ENCODE measurements at places on chromosomes 12 and 14. TPM values are rescaled to one million over a fixed set of nuclear protein-coding genes. Genes with fewer than 3 reads are reported as not detected.
A peak's percentile ranks its signal among the peaks of the same experiment; 100 is the strongest.

DNA sequence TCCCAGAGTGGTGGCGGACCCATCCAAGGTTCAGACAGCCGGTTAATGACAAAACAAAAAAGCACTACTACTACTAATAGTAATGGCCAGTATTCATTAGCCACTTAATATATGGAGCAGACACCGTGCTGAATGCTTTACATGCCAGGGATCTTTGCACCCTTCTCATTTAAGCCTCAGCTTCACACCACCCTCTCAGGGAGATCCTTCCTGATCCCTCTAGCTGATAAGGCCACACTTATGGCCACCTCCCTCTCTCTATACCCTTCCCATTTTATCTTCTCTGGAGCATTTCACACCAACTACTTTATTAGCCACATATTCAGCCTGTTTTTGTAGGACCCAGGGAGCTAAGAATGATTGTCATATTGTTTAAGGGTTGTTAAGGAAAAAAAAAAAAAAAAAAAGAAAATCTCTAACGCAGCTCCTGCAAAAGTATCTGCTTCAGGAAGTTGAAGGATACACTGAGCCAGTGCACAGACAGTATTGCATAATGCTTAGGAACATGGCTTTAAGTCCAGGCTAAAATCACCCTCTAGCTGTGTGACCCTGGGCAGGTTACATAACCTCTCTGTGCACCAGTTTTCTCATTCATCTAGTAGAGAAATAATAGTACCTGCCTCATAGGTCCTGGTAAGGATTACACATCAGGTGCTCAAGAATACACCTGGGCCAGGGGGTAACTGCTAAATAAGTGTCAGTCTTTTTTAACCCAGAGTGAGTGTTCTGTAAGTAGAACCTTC is 29.4 kb downstream of the NUAK1 start:
- no peak for DNase-seq

DNA sequence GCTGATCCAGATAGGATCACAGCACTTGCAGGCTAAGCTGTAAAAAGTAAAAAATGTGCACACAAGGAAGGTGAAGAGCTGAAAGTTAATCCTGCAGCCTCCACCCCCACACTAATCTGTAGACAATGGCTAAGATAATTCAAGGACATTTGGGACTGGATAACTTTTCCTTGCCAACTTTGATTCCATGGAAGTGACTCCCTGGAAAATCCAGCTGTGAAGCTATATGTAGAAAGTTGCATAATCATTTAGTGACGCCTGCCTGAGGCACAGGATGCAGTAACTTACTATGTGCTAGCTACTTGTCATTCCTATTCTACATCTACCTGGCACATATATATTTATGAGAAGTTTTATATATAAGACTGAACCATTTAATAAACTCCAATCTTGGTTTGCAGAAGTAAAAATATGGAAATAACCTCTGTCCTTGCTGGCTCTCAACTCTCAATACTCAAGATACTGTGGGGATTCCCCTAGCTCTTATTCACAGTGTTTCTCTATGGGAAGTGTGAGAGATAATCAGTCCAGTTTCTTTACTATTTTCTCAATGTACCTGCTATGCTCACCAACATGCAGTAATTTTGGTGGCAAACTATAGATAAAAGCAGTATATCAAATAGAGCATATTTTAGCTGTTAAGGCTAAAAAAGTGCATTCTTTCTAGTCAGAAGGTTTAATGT is 14.8 kb downstream of the LDHB start:
- DNase-seq, result no peak

DNA sequence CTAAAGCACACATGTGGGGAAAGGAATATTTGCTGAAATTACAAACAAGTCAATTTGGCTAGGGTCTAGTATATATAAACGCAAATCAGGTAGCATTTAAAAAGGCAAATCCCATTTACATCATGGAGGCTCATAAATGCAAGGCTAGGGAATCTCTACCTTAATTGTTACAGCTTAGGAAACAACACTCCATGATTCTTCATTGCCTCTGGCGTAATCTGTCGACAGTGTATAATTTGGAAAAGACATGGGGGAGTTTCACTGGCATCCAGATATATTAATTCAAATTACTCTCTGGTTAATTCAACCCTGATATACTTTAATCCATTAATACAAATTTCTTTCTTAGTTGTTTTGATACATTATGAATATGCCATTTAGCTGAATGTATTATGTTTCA is 1630.2 kb upstream of the FLRT2 start:
- no peak for DNase-seq

- DNase-seq, result no peak
Measured at GRCh38 chr14:22419620-22420019, 169.4 kb downstream of the DAD1 start.

GRCh38 chr12:96687719-96688118 is 198.3 kb downstream of the CFAP54 start:
- DNase-seq, result no peak

GRCh38 chr12:121452340-121452984 is 52.5 kb downstream of the RNF34 start:
- DNase-seq, result no peak

The B4GALNT3 gene
- 1.9 TPM for total RNA-seq

GRCh38 chr12:121803861-121804416 is at the start of gene SETD1B:
SETD1B (plus strand) TSS chr12:121804009; CDS start chr12:121804738, 729 bp downstream.
- DNase-seq, result no peak

- no peak for DNase-seq
Measured at GRCh38 chr14:80095623-80096022, 115.7 kb downstream of the DIO2 start.

GRCh38 chr14:38964630-38965029 is 138.4 kb downstream of the SEC23A start:
- DNase-seq, result no peak

- no peak for DNase-seq
Measured at GRCh38 chr14:96894966-96895365, 97.8 kb downstream of the VRK1 start.

DNA sequence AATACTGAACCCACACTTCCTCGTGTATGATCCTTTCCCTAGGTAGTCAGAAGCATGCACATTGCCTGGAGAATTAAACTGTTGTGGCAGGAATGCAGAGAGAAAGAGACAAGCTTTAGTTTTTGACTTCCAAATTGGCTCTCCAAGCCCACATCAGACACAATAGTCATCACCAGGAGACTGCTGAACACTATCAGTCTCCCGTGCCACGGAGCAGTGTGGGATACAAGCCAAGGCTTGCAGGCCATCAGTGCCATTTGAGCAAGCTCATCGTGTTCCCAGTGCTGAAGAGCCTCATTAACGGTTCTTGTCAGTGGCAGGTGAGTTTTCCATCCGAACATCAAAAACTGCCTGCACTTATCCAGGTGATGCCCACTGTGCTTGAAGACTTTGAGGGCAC is 410.8 kb downstream of the NAV3 start:
- DNase-seq, result no peak

- DNase-seq, result peak; percentile 61
Measured at GRCh38 chr12:56257491-56258067, 605 bp downstream of the ANKRD52 start.

The AQP2 gene
- not detected for total RNA-seq

- no peak for DNase-seq
Measured at GRCh38 chr14:90617961-90618360, 198.3 kb downstream of the TTC7B start.

DNA sequence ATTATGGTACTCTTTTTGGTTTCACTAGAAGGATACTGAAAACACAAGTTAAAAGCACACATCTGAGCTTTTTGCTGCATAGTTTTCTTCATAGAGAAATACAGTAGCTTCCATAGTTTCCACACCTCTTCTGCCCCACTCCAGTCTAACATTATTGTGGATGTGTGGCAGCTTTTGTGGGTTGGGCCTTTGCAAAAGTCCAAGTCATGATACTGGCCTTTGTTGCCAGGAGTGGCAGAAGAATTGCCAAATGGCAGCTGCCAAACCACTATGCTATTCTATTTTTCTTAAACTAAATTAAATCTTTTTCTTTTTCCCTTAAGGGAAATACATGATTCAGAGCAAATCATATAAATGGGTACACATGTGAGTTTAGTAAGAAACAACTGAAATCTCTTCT is 114.8 kb downstream of the PLEKHA5 start:
- no peak for DNase-seq

DNA sequence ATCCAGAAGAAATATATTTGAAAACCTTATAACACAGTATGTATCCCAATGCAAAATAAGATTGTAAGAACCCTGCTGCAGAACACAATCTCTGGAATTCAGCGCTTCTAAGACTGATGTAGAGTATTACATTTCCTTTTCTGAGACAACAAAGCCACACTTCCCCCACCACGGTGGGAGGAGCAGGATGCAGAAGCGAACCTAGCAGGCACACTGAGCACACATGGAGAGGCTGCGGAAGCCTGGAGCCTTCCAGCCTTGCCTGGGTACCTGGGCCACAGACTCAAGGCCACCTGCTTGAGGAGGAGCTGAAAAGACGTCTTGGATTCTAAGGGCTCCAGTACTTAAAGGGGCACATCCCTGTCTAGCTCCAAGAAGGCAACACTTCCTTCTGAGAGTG is 46.4 kb downstream of the TCHP start:
- no peak for DNase-seq

The MFAP5 gene
- 63.5 TPM for total RNA-seq

GRCh38 chr14:104313674-104314073 is 175.3 kb downstream of the KIF26A start:
- no peak for DNase-seq

GRCh38 chr12:96457191-96457930 is 32.0 kb upstream of the CFAP54 start:
- DNase-seq, result no peak

- no peak for DNase-seq
Measured at GRCh38 chr14:105495990-105496830, 5.2 kb downstream of the TEDC1 start.

The AICDA gene
- not detected for total RNA-seq

GRCh38 chr12:75628916-75629315 is 117.5 kb upstream of the KRR1 start:
- no peak for DNase-seq

GRCh38 chr12:125568306-125568705 is 503.1 kb downstream of the AACS start:
- DNase-seq, result no peak

DNA sequence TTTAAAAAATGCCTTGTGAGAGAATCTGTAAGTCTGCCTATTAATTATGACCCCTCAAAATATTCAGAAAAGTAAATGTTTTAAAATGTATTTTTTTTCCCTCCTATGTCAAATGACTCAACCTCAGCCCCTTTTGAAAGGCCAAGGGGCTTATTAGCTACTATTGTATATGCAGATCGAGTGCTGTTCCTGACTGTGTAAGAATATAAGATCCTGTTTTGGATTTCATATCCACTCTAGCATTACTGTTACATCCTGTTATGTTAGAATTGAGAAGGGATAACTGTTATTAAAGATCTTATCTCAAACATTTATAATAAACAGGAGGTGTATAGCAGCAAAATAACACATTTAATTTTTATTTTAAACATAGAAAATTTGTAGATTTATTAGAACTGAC is 46.6 kb upstream of the TPH2 start:
- DNase-seq, result no peak

GRCh38 chr12:63319386-63319785 is 168.4 kb upstream of the AVPR1A start:
- no peak for DNase-seq

GRCh38 chr14:51157012-51157411 is 62.1 kb upstream of the TRIM9 start:
- DNase-seq, result no peak

DNA sequence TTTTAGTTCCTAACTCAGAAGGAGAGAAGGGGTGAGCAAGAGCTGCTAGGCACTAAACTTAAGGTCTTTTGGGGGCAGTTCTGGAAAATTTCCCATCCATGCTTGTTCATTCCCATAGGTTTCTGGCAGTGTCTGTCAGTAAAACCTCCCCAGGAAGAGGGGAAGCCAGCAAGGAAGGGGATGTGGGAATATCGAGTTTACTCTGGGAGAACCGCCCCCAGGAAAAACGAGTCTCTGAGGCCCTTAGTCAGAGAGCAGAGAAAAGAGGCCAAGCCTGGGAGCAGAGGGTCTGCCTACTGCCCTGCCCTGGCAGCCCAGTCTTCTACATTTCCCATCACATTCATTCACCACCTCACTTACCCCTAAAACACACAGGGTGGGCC is 55.9 kb downstream of the TMCC3 start:
- no peak for DNase-seq

DNA sequence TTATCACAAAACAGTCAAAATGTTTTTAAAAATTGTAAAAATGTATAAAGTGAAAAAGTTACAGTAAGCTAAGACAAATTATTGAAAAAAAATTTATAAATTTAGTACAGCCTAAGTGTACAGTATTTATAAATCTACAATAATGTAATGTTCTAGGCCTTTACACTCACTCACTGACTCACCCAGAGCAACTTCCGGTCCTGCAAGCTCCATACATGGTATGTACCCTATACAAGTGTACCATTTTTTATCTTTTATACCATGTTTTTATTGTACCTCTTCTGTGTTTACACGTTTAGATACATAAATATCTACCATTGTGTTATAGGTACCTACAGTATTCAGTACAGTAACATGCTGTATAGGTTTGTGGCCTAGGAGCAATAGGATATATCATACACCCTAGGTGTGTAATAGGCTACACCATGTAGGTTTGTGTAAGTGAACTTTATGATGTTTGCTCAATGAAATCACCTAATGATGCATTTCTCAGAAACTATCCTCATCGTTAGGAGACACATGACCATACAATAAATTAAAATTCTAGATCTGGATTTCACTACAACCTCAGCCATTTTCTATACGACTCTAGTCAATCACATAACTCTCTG is 66.8 kb downstream of the TXNDC16 start:
- DNase-seq, result no peak

GRCh38 chr12:14777271-14777670 is 26.0 kb downstream of the WBP11 start:
- DNase-seq, result no peak

The RESF1 gene
- total RNA-seq, result 16.0 TPM

DNA sequence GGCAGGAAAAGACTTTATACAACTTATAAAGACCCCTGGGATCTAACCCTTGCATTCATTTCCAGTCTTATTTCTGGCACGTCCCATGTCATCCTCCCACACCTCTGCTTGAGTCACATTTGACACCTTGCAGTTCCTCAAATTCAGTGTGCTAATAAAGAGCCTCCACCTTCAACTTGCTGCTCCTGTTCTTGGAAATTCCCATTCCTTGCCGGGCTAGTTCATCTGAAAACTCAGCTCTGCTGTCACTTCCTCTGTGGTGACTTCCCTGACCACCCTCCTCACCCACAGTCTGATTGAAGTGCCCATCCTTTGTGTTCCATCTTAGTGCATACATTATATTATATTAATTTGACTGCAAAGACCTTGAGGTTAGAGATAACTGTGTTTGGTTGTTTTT is 37.4 kb upstream of the PSMA6 start:
- no peak for DNase-seq

DNA sequence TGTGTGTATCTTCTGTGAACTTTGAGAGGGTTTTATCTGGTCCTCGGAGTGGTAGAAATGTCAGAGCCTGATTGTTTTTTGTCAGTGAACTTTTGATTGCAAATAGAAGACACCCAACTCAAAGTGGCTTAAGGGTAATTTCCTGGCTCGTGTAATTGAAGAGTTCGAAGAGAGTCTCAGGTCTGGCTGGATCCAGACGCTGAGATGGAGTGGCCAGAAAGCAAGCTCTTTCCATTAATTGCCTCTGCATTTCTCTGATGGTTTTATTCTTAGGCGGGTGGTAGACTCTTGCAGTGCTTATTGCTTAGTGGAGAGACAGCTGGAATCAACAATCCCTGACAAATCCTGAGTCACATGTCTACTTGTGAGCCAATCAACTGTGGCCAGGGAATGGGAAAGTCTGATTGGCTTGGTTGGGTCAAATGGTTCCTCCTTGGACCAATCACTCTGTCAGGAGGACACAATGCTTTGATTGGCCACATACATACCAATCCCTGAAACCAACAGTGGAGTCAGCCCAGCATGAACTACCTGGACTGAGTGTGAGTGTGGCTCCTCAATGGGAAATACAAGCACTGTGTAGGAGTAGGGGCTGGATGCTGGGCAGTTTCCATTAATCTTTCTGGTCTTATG is 330.5 kb downstream of the AACS start:
- DNase-seq, result no peak

The SLC5A8 gene
- not detected for total RNA-seq

All from gastrocnemius medialis (tissue), 4 donors.